Fibroblast of the aortic adventitia (primary cell): ENCODE measurements at places on chromosomes 3 and 15. TPM values are rescaled to one million over a fixed set of nuclear protein-coding genes. Genes with fewer than 3 reads are reported as not detected.

OSBPL10 gene
- total RNA-seq: 6.7 and 15.0 TPM in 2 replicates

PIGZ gene
- 1.9 and 19.2 TPM in 2 replicates for total RNA-seq

MINDY2 gene
- 11.9 and 25.8 TPM in 2 replicates for total RNA-seq

SLC2A2 gene
- not detected in 2 replicates for total RNA-seq

SLC9C1 gene
- 0.33 and 0.45 TPM in 2 replicates for total RNA-seq

ALG1L2 gene
- 0.54 TPM in 1 of 2 replicates, not detected in the other for total RNA-seq

P3H2 gene
- total RNA-seq: 4.0 and 15.6 TPM in 2 replicates

KBTBD13 gene
- total RNA-seq: not detected in 2 replicates

UQCC5 gene
- 4.3 and 7.7 TPM in 2 replicates for total RNA-seq

ROBO2 gene
- total RNA-seq: under 0.01 and 1.2 TPM in 2 replicates

TLNRD1 gene
- total RNA-seq: 9.3 and 10.5 TPM in 2 replicates
